ENCODE measurements at places on chromosomes 3 and 15.

GRCh38 chr3:11288786-11289637 lies 16.8 kb downstream of the ATG7 start:
- no peak for DNase-seq

DNA sequence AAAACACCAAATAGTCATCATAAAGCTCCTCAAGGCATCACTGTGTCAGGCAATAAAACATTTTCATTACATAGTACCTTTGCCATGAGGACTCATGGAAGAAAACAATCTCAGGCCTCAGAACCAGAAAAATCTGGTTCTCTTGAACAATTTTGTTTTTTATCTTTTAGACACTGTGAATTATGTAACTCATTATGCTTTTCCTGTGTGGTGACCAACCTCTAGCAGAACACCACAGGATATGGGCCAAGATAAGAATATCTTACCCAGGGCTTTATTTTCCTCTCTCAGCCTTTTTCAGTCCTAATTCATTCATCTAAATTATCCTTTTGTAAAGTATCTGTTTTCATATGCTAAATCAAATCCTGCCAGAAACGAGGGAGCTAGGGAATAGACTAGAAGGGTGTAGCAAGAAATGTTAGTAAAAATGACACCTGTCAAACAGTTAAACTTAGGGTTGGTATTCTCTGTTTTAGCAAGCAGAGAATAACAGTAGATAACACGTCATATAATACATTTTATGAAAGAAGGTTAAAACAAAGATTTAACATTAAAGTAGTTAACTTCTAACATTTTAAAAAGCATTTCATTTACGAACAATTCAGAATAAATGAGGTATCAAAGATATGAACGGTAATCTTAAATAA lies 111.1 kb downstream of the FBXL22 start:
- no peak for DNase-seq

GRCh38 chr3:31140470-31140869 lies 246.0 kb upstream of the GADL1 start:
- no peak for DNase-seq

DNA sequence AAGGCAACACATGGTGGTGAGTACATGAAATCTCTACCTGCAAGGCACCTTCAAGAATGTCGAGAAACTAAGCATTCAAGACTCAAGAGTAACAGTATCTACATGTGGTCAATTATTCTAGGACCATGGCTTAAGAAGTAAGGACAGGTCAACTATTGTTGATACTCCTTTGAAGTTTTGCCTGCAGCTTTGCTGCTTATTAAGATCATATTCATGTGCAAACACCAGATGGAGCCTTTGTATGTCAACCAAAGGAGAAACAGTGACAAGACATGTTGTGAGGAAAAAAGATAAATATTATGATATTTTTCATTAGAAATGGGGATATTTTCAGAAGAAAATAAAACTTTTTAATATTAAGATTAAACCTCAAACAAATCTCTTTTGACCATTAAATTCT lies 52.3 kb upstream of the FGF7 start:
- DNase-seq: no peak

- DNase-seq: no peak
Measured at GRCh38 chr15:85002517-85002916, 20.9 kb downstream of the PDE8A start.

- DNase-seq: no peak
Measured at GRCh38 chr3:137738710-137739109, 25.4 kb upstream of the SOX14 start.

GRCh38 chr15:34809186-34809585 lies 13.8 kb upstream of the ACTC1 start:
- DNase-seq: no peak

- no peak for DNase-seq
Measured at GRCh38 chr3:56985878-56986277, 74.6 kb upstream of the SPATA12 start.

All from mucosa of gallbladder (tissue), 1 donor.